ENCODE measurements at places on chromosomes 4 and X. TPM values are rescaled to one million over a fixed set of nuclear protein-coding genes. Genes with fewer than 3 reads are reported as not detected.
A peak's percentile ranks its signal among the peaks of the same experiment; 100 is the strongest.

The HPGD gene
- 7.5 TPM for polyA plus RNA-seq

The SMARCA5 gene
- 32.9 TPM for polyA plus RNA-seq

The SSX4B gene
- not detected for polyA plus RNA-seq

The ARR3 gene
- polyA plus RNA-seq = not detected

GRCh38 chrX:51759055-51759839 lies 16.0 kb downstream of the GSPT2 start:
- H3K4me1 ChIP-seq = no peaks in the 10 kb centered on the region
- H3K27ac ChIP-seq = no peak overlapping the region
- no peak overlapping the region for H3K4me3 ChIP-seq
- H3K27me3 ChIP-seq = no peaks in the 10 kb centered on the region
- DNase-seq = no peak
- H3K36me3 ChIP-seq = no peaks in the 10 kb centered on the region

- no peaks in the 10 kb centered on the region for H3K27me3 ChIP-seq
- H3K4me1 ChIP-seq = peaks cover 17% of the 10 kb centered on the region
- H3K36me3 ChIP-seq = no peaks in the 10 kb centered on the region
- no peak overlapping the region for H3K27ac ChIP-seq
- DNase-seq = no peak
- H3K4me3 ChIP-seq = no peak overlapping the region
Measured at GRCh38 chr4:113758372-113758771, 3.2 kb downstream of the CAMK2D start.

- no peaks in the 10 kb centered on the region for H3K36me3 ChIP-seq
- DNase-seq = no peak
- no peak overlapping the region for H3K27ac ChIP-seq
- H3K4me3 ChIP-seq = no peak overlapping the region
Measured at GRCh38 chrX:105477351-105477750, 256.9 kb upstream of the TEX13A start.

- peak overlapping the region; percentile 41 for H3K4me3 ChIP-seq
- no peaks in the 10 kb centered on the region for H3K36me3 ChIP-seq
- peak; percentile 72 for DNase-seq
- peak overlapping the region; percentile 39 for H3K27ac ChIP-seq
- no peaks in the 10 kb centered on the region for H3K27me3 ChIP-seq
Measured at GRCh38 chr4:15756361-15756861, 21.7 kb upstream of the CD38 start.

DNA sequence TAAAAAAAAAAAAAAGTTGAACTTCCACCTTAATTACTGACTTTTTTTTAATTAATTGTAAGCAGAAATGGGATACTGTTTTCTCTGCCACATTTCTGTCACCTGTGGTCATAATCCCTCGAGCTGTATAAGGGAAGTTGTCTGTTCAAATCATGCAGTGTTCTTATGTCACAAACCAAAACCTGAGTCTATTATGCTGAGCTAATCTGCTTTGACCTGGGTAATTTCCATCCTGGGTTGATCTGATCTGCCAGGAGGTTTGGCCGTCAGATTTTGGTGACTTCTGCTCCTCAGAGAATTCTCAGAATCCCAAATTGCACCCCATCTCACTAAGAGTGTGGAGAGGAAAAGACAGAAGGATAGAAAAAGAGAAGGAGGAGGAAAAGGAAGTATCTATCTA lies 683.1 kb downstream of the KCTD8 start:
- H3K36me3 ChIP-seq = no peaks in the 10 kb centered on the region
- no peaks in the 10 kb centered on the region for H3K27me3 ChIP-seq
- no peak overlapping the region for H3K27ac ChIP-seq
- no peak for DNase-seq
- no peaks in the 10 kb centered on the region for H3K4me1 ChIP-seq
- no peak overlapping the region for H3K4me3 ChIP-seq

DNA sequence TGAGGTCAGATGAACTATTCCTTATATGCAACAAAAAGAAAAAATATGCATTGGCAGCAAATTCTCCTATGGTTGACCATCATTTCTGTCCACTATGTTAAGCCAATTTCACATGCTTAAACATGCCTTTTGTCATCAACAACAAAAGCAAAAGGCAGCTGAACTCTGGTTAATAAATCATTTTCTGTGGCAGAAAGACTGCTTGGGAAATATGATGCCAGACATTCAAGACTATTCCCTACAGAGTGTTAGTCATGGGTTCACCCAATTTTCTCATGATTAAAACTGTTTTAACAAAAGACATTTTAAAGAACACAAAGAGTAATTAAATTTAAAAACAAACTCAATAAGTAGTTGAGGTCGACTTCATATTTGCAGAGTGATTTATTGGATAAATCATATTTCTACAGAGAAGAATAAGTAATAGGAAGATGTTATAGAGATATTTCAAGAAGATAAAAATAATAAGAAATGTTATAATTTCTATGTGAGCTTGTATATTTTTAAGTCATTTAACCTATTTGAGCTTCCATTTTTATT lies 890.6 kb downstream of the STPG2 start:
- no peak overlapping the region for H3K4me3 ChIP-seq
- no peaks in the 10 kb centered on the region for H3K27me3 ChIP-seq
- no peaks in the 10 kb centered on the region for H3K4me1 ChIP-seq
- no peaks in the 10 kb centered on the region for H3K36me3 ChIP-seq
- no peak overlapping the region for H3K27ac ChIP-seq
- DNase-seq = no peak

DNA sequence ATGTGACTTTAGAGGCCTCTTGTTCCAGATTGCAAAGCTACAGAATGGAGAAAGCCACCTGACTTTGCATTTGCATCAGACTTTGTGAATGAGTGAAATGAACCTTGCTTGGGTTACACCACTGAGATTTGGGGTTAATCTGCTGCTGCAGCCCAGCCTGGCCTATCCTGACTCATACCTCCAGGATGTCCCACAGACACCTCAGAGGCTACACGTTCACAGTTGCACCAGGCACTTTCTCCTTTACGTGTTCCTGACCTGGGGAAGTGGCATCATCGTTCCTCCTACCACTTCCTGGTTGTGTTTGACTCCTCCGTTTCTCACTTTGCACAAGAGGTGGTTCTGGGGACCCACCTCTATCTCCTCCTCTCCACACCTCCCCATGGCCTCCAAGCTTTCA lies 9.2 kb upstream of the SORCS2 start:
- no peak overlapping the region for H3K27ac ChIP-seq
- H3K4me3 ChIP-seq = no peak overlapping the region
- H3K36me3 ChIP-seq = no peaks in the 10 kb centered on the region
- DNase-seq = no peak

- no peak overlapping the region for H3K4me3 ChIP-seq
- no peaks in the 10 kb centered on the region for H3K27me3 ChIP-seq
Measured at GRCh38 chr4:68110441-68110840, 19.2 kb downstream of the TMPRSS11F start.

DNA sequence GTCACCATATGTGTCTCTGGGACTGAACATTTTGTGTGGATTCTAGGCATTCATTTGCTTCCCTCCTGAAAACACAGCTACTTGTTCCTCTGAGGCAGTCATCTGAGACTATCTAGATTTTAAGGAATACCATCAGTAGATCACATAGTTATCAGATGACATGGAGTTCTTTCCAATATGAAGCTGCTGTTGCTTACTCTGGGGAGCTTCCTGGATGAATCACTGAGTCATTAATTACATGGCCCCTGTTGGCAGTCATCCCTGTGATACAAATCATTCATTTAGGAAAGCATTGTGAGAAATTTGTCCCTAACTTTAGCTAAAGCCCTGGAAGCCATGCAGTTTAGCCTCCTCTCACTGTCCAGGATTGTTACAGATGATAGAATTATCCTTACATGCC lies 98.2 kb upstream of the ARSJ start:
- H3K27ac ChIP-seq = no peak overlapping the region
- H3K4me1 ChIP-seq = no peaks in the 10 kb centered on the region
- no peaks in the 10 kb centered on the region for H3K36me3 ChIP-seq

DNA sequence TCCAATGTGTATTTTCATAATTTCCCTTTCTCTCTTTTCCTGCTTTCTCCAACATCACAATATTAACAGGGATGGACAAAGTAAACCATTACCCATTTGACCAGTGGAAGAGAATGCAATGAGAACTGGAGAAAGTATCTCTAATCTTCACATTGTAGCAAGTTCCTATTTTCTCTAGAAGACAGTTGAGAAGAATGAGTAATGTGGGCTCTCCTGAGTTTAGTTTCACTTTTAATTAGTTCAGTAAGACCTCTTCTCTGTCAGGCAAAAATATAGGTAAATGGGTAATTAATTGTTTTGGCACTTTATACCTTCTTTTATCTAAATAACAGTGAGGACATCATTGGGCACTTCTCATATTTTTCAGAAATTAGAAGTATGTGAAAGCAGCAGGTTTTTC lies 602.0 kb downstream of the GLUD2 start:
- H3K4me1 ChIP-seq = no peaks in the 10 kb centered on the region
- H3K27ac ChIP-seq = no peak overlapping the region
- no peaks in the 10 kb centered on the region for H3K36me3 ChIP-seq
- H3K4me3 ChIP-seq = no peak overlapping the region
- H3K27me3 ChIP-seq = no peaks in the 10 kb centered on the region
- no peak for DNase-seq

DNA sequence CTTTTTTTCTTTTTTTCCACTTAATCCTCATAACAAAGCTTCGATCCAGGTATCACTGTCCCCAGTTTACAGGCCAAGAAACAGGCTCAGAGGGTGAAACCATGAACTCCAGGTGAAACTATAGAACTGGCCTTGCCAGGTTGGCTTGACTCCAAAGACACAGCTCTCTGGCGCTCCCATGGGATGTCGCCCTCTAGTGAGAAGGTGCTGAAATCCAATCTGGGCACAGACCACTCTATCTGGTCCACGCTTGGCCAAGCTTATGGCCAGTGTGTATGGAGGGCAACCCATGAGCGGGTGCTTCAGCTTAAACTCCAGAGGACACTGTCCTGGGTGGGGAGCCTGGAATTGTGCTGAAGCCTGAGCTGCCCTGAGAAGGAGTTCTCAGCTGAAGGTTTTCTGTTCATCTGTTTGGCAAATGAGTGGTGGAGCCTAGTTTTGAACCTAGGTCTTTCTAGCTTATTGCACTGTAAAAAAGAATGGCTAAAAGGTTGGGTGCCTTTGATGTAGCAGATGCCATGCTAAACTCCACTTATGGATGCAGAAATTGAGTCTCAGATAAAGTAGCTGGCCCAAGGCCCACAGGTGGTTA lies 70.5 kb downstream of the SEL1L3 start:
- H3K4me3 ChIP-seq = no peak overlapping the region
- H3K36me3 ChIP-seq = peaks cover 24% of the 10 kb centered on the region
- no peaks in the 10 kb centered on the region for H3K4me1 ChIP-seq
- DNase-seq = no peak
- no peaks in the 10 kb centered on the region for H3K27me3 ChIP-seq

DNA sequence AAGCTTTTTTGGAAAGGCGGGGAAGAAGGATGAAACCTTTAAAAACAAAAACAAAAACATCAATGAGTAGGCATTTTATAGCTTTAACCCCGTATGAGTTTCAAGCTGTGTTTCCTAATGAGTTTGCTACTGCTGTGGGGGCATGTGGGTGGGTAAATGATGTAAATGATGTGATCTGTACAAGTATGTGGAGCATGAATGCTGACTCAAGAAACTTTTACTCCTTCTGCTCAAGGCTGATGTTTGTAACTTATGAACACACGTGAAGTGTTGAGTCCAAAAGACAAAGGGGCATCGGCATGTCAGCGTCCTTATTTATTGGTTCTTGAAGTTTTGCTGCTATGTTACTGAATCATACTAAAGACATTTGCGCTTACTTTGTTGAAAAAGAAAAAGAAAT lies 76.9 kb downstream of the CLCN4 start:
- H3K27me3 ChIP-seq = no peaks in the 10 kb centered on the region
- no peak overlapping the region for H3K4me3 ChIP-seq
- H3K27ac ChIP-seq = no peak overlapping the region
- H3K36me3 ChIP-seq = no peaks in the 10 kb centered on the region
- no peaks in the 10 kb centered on the region for H3K4me1 ChIP-seq
- DNase-seq = no peak

DNA sequence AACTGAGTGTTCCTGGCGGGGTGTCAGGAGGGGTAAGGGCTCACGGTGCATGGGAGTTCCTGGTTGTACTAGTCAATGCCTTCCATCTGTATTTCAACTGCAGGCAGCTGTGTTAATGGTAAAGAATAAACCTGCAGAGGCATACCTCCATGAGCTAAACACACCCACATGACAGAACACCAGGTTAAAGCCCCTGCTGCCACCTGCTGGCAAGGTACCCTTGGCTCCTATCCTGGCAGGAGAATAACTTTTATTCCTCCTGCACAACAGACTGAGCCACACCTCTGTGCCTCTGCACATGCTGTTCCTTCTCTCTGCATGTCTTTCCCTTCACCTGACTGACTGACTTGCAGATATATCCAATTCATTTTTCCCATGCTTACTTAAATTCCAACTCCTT lies 11.1 kb downstream of the ITIH6 start:
- no peaks in the 10 kb centered on the region for H3K36me3 ChIP-seq
- no peaks in the 10 kb centered on the region for H3K27me3 ChIP-seq
- no peak overlapping the region for H3K27ac ChIP-seq
- peak; percentile 35 for DNase-seq

GRCh38 chrX:107880054-107880610 lies 54.5 kb downstream of the MID2 start:
- no peaks in the 10 kb centered on the region for H3K4me1 ChIP-seq
- no peaks in the 10 kb centered on the region for H3K27me3 ChIP-seq
- no peak overlapping the region for H3K27ac ChIP-seq
- H3K36me3 ChIP-seq = no peaks in the 10 kb centered on the region
- DNase-seq = no peak
- H3K4me3 ChIP-seq = no peak overlapping the region

- H3K27ac ChIP-seq = peak overlapping the region; percentile 49
- no peak for DNase-seq
- no peak overlapping the region for H3K4me3 ChIP-seq
- H3K36me3 ChIP-seq = no peaks in the 10 kb centered on the region
Measured at GRCh38 chrX:79266702-79267101, 100.4 kb downstream of the ITM2A start.

DNA sequence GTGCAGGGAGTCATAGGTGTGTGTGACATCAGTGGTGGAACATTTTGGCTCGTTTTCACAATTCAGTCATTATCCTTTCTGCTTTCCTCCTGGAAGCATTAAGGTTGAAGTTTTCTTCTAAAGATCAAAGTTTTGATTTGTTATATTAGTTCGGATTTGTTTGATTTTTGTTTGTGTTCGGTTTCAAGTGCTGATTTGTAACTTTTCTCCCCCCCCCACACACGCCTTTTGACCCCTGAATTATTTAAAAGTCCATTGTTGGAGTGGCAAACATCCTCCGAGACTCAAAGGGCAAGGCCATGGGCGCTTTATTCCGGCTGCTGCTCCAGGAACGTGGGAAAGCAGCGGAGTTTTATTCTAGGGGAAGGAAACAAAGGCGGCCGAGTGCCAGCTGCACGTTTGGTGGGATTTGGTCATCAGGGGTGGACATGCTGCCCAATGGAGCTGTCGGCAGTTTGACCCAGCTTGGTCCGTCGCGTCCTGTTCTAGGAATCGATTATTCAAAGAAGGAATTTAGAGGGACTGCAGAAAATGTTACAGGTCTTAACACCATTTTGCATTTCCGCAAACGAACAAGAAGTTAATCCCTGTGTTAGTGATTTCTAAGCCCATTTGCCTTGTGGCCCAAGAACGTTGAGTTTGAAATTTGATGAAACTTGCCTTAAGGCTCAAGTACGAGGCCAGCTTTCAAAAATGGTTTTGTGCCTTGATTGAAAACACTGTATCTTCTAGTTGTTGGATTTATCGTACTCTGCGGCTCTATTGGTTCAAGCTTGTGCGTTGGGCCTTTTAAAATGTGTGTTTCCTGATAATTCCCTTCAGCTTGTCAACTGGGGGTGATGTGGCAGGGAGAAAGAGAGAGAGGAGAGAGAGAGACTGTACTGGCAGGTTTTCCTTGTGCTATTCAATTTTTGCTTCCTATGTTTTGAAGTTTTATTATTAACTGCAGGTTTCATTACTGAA lies 565 bp upstream of the ZNF41 start:
- no peaks in the 10 kb centered on the region for H3K27me3 ChIP-seq
- H3K27ac ChIP-seq = peak overlapping the region; percentile 88
- H3K4me1 ChIP-seq = peaks cover 9% of the 10 kb centered on the region
- DNase-seq = no peak
- H3K4me3 ChIP-seq = peak overlapping the region; percentile 85
